Aorta (tissue), 5 donors: ENCODE measurements at places on chromosomes 12 and 14.

DNA sequence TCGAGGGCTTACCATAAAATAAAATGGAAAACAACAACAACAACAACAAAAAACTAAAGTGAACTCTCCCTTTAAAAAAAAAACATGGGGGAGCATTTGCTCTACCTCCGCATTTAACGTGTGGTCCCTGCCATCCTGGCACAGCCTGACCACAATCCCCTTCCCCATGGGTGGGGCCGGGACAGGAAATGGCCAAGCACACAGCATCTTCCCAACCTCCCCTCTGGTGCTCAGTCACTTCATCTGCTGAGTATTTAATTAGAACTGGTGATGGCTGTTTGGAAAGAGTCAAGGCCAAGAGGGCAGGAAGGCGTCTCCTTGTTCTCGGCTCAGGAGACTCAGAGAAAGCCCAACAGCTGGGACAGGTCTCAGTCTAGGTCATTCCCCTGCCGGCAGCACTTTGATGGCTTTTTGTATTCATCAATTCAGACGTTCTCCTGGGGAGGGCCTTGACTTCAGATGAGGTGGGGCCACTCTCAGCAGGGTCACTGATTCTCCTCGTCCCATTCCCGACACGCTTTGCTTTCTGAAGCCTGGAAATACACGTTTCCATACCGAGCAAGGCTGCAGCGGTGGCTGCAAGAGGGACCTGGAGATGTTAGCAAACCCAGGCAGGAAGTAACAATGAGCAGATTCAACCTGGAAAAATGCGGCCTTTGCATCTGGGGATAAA is 44.4 kb downstream of the ANO2 start:
- no peak for DNase-seq

DNA sequence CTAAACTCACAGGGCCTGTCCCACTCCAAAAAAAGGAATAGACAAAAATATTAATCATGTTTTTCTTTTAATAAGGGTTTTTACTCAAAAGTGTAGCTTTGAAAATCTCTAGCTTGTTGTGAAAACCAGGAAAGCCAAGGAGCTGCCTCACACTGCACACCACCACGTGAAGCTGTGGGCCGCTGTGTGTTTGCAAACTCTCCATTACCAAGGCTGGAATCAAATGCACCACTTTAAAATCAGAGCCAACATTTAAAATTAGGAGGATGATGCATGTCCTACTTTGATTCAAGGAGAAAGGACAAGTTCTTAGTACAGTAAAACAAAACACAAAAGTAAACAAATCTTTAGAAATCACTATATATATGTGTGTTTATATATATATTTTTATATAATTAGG is 83.0 kb downstream of the SETD3 start:
- no peak for DNase-seq

DNA sequence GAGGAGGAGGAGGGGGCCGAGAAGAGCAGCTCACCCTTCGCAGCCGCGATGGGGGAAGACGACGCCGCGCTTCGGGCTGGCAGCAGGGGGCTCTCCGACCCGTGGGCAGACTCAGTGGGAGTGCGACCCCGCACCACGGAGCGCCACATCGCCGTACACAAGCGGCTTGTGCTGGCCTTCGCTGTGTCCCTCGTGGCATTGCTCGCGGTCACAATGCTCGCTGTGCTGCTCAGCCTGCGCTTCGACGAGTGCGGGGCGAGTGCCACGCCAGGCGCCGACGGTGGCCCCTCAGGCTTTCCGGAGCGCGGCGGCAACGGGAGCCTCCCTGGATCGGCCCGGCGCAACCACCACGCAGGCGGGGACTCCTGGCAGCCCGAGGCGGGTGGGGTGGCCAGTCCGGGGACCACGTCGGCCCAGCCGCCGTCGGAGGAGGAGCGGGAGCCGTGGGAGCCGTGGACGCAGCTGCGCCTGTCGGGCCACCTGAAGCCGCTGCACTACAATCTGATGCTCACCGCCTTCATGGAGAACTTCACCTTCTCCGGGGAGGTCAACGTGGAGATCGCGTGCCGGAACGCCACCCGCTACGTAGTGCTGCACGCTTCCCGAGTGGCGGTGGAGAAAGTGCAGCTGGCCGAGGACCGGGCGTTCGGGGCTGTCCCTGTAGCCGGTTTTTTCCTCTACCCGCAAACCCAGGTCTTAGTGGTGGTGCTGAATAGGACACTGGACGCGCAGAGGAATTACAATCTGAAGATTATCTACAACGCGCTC is 745 bp downstream of the TRHDE start:
- DNase-seq, result peak; percentile 40

DNA sequence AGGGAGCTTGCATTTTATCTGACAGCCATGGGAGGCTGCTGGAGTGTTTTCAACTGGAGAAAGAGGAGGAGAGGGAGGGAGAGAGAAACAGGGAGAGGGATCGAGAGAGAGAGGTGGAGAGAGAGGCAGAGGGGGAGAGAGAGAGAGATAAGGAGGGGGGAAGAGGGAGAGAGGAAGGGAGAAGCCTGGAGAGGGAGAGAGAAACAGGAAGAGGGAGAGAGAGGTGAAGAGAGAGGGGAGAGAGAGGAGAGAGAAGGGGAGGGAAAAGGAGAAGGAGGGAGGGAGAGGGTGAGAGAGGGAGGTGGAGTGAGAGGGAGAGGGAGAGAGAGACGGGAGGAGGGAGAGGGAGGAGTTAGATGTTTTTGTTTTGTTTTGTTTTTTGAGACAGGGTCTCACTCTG is 45.6 kb downstream of the DNAH10 start:
- no peak for DNase-seq

DNA sequence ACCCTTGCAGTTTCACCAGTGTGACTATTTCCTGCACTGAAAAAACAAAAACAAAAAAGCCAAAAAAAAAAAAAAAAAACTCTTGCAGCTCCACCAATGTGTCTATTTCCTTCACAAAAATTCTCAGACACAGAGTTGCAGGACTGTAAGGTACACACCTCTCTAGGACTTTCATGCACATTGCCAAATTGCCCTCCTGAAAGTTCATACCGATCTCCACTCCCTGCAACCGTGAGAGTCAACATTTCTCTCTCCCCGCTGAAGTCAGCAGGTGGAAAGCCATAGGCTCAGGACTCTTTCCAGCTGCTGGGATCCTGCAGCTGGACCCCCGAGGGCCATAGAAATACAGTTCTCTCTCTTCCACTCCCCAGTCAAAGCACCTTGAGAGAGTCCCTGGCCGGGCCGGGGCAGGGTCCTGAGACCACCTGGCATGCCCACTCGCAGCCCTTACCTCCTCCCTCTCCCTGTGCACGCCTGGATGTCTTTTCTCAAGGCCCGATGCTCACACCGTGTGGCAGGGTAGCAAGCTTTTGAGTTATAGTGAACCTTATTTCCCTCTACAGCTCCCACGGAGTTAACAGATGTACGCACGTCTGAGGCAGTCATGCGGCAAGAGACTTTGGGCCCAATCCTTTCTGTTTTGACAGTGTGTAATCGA is 23.6 kb downstream of the MMAB start:
- no peak for DNase-seq

DNA sequence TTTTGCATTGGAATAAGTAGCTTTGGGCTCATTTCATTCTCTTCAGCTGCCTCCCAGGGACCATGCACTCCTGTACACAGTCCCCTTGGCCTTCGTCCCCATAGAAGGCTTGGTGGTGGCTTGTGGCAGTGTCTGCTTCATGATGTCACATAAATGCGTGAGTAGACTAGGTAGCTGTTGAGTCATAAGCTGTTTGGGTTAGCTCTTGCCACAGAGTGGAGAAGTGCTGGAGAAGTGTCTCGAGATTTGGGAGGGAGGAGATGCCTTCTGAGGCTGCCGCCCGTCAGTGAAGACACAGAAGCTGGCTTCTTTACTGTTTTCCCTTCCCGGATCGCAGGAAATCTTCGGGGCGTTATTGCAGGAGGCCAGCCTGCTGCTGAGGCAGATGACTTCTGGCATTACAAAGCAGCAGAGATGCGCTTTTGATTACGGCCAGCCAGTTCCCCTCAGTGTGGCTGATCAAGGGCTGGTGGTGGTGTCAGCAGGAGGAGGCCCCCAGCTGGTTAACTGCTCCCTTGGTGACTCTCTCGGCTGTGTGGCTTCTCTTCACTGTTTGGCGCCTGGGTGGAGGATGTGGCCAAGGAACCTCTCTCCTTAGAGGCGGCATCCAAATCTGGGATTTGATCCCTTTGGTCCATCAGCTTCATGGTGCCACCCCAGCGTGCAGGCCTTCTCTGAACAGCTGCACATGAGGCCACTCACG is 67.6 kb downstream of the AACS start:
- DNase-seq, result no peak
